ENCODE measurements at places on chromosomes 16 and 17.
A peak's percentile ranks its signal among the peaks of the same experiment; 100 is the strongest.

DNA sequence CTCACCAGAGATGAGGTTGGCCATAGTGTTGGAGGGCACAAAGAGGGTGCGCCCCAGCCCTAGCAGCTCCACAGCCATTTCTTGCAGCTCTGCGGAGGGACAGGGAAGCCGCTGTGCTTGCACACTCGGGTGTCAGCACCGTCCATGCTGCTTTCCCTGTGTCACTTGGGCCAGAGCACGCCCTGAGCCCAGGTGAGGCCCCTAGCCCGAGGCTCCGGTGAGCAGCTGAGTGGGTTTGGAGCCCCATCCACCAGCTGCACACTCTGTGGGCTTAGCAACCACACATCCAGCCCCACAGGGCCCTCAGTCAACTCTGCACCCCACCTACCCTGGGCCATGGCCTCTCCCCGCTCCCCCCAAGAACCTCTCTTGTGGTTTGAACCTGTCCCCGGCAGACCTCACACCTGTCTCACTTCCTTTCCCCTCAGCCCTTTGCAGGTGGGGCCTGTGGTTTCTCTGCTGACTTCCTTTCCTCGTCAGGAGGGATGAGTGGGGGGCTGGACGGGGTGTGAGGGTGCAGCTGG is 20.7 kb downstream of the TMEM235 start:
- no peak for DNase-seq

GRCh38 chr16:67846320-67847063 is at the start of gene NUTF2:
Gene NUTF2, plus strand, starts transcription at chr16:67846933. Its CDS starts 18,198 bp downstream, at chr16:67865131.
- peak; percentile 64 for DNase-seq

DNA sequence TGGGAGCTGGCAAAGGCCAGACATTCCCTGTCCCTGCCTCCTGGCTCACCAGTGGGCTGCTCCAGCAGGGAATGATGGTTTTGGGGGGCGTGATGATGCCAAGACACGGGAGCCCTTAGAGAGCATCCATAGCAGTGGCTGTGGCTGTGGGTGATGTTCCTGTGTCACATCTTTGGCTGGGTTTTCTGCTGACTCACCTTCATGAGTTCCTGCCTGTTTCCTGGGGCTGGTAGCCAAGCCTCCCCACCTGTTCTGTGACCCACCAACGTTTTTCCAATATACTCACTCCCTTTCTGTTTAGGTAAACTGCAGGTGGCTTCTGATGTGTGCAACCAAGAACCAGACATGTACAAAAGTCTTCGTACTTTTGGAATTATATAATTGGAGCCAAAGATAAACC is 16.5 kb upstream of the NF1 start:
- DNase-seq, result no peak

DNA sequence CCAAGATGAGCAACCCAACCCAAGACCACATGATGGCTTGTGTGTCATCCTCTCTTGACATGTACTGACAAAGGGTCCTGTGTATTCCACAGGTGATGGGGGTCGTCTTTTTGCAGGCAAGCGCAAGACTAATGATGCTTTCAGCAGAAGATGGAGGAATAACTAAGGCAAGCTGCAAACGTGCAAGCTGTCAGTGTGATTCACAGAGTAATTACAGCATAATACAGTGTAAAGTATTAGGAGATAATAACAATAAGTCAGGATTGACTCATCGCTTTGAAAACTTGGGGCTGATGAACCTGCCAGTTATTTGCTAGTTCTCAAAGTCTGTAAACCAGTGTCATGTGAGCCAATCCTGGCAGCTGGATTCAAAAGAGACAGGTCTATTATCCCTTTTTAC is 41.6 kb upstream of the ASIC2 start:
- no peak for DNase-seq

GRCh38 chr17:40493697-40494096 is 7.7 kb downstream of the TNS4 start:
- DNase-seq, result no peak

Measured in kidney epithelial cell (primary cell).